ENCODE measurements at places on chromosomes 6 and 20.

- no peak for DNase-seq
Measured at GRCh38 chr6:37727996-37728395, 30.3 kb upstream of the MDGA1 start.

DNA sequence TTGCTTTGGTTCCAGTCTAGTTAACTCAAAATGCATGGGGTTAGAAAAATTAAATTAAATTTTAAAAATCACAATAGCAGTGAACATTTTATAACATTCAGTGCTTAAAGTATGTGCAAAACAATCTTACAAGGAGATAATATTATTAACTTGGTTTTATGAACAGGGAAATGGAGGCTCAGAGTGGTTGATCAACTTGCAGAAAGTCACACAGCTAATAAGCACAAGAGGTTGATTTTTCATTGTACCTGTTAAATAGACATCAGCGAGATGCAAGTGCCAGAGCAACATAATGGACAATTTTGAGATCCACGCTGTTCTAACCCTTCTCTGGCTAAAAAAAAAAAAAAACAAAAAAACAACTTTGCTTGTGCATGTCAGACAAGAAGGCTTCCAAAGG is 219.8 kb downstream of the TSHZ2 start:
- no peak for DNase-seq

DNA sequence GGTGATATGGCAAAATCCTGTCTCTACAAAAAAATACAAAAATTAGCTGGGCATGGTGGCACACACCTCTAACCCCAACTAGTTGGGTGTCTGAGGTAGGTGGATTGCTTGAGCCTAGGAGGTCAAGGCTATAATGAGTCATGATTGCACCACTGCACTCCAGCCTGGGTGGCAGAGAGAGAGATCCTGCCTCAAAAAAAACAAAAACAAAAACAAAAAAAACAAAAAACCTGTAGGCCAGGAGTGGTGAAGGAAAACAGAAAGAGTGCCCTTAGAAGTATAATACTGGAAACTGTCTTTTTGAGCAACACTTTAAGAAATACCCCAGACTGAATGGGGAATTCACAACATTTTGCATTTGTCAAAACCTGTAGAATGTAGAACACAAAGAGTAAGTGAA is 85.3 kb downstream of the JARID2 start:
- DNase-seq = no peak

DNA sequence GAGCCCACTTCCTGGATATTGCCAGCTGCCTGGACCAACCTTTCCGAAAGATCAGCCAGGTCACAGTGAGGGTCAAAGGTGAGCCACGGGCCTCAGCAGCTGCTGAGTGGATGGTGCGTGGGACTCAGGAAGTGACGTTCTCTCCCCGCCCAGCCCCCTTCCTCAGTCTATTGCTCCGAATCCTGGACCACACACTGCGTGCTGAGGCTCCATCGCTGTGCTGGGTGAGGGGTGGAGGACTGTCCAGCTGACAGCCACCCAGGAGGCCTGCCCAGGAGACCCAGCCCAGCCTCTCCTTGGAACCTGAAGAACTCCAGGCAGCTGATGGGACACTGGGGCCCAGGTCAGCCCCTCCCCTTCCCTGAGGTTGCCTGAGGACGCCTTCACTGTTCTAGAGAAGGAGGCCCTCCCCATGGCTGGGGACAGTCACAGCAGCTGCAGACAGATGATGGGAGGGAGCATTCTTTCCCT is 94.4 kb upstream of the CD93 start:
- DNase-seq = no peak

DNA sequence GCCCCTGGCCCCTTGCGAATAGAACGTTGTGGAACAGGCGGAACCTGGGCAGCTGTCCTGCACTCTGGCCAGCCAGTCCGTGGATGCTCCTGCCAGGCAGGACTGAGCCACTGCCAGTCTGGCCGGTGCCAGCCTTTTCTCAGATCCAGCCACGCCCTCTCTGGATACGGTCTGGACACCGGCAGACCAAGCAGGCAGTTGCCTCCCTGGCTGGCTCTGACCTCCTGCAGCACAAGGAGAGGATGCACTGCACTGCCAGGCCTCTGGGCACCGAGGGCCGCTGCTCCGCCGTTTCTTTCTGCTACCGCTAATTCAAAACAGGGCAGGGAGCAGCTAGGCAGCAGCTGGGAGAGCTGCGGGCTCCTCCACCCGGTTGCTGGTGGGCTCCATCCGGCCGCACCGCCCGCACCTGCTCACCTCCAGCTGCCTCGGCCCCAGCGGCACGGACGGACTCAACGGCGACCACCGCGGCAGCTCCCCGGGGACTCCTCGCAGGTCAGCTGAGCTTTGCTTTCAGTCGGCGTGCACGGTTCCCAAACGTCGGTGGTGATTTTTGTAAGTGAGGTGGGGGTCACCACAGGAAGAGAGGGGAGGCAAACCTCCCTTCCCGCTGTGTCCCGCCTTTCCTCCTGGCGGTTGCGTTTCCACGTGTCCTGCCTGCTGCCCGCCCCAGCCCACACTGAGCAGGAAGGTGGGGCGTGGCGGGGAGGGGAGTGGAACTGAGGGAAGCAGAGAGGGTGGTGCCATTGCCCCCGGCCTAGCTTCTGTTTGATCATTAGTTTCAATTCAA is 30.3 kb upstream of the AFDN start:
- DNase-seq = no peak

DNA sequence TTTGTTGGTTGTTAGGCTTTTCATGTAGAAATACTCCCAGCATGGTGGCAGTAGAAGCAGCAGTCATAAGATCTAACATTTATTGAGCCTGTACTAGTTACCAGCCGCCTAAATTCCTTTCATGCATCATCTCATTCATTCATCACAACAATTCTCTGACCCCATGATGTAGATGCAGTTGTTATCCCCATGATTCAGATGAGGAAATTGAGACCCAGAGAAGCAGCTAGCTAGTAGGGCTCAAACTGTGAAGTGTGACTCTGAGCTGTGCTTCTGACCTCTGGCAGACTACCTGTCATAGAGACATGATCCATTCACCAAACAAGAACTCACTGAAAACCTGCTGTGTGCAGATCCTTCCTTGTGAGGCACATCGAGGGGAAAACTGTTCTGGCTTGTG is 16.9 kb downstream of the RREB1 start:
- DNase-seq = no peak

DNA sequence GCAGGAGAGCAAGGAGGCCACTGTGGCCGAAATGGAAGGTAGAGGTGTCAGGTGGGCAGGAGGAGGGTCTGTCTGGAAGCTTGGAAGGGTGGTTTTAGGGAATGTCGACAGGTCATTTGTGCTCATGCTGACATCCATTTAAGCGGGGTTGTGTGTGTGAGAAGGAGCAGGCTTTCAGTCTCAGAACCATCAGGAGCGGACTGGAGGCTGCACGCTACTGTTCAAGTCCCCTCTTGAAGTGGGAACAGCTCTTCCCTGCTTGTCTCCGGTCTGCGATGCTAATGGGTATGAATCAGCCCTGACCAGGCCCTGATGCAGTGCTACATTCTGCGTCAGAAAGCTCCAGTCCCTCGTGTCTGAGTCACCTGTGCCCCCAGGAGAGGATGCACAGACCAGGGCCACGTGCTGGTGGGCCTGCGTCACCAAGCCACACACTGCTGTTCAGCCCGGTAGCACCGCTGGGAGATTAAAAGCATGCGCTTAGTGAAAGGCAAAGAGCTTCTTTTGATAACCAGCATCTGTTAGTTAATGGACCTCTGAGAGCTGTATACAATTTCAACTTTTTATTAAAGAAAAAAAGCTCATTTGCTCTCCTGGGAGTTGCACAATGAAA is 58.0 kb downstream of the APCDD1L start:
- no peak for DNase-seq

- no peak for DNase-seq
Measured at GRCh38 chr20:60272790-60273189, 314.6 kb downstream of the CDH26 start.
